CD4-positive, alpha-beta T cell treated with Interferon gamma for 1 hour (primary cell): ENCODE measurements at places on chromosomes 16 and 17.

GRCh38 chr17:35816723-35817122 lies 7.4 kb downstream of the TAF15 start:
- DNase-seq, result no peak

DNA sequence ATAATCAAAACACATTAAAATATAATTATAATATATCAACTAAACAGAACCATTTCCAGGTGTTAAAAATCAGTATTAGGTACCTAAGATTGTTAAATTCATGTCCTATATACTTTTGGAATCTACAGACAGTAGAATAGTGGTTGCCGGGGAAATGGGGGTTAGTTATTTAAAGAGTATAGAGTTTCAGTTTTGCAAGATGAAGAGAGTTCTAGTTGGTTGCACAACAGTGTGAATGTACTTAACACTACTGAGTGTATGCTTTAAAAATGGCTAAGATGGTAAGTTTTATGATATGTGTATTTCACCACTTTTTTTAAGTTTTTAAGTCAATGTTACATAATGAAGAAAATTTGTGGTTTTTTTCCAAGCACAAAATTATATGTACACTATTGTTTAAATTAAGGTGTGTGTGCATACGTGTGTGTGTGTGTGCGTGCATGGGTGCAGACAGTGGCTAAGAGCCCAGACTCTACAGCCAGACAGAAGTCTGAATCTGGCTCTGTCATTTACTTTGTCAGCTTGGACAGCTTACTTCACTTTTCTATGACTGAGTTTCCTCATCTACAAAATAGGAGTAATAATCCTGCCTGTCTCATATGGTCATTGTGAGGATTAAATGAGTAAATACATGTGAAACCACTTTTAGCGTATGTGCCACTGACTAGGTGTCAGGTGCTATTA lies 25.3 kb upstream of the PHAF1 start:
- no peak for DNase-seq

DNA sequence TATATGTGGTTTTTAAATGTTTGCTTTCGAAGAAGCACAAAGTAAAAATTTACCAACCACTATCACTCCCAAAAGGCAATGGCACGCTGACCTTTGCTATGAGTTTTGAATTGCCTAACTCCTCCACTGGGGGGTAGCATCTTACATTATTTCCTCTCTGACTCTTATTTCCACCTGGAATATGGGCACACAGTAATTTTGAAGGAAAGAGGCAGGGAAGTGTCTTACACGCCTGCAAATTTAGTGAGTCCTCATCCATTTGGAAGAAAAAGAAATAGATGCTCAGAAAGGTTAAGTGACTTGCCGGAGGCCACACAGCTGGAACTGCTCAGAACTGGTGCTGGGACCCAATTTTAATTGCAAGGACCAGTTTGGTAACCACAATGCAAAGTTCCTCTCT lies 29.9 kb upstream of the IRX6 start:
- no peak for DNase-seq

DNA sequence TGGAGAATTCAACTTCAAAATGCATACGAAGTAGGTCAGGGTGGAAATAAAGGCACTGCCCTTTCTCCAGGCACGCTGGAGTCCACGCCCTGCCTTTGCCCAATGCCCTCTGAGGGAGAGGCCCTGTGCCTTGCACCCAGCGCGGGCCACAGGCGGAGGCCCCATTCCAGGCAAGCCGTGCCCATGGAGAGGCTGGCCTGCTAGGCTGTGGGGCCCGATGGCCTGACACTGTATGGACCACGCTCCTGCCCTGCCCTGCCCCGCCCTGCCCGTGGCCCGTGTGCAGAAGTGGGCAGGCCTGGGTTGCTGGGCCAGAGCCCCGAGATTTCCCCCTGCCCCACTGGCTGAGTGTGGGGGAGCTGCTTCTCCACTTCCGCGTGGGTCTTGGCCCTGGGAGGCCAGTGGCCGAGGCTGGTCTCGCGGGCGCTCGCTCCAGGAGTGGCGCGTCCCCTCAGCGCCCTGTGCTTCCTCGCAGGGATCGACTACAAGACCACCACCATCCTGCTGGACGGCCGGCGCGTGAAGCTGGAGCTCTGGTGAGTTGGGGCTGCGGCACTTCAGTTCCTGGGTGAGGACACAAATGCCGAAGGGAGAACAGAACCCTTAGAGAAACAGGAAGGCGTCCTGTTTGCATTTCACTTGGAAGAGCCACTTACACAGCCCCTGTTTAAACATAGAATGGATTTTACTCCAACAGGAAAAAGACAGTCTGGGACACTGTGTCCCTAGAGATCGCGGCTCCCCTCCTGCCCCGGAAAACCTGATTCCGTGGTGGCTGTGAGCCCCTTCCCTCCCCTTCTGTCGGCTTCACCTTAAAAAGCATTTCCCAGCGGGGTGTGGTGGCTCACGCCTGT lies 13.8 kb upstream of the WFIKKN1 start:
- DNase-seq, result no peak
